Mesenteric fat pad (tissue), 1 donor: ENCODE measurements at places on chromosomes 3 and 15. TPM values are rescaled to one million over a fixed set of nuclear protein-coding genes. Genes with fewer than 3 reads are reported as not detected.

GRCh38 chr3:55283441-55283925, 203.6 kb downstream of the WNT5A start:
- no peak for DNase-seq

Gene GOLGA6L7
- total RNA-seq: not detected

- no peak for DNase-seq
These were observed 192.9 kb upstream of the SLITRK3 start for GRCh38 chr3:165389064-165389463.

DNA sequence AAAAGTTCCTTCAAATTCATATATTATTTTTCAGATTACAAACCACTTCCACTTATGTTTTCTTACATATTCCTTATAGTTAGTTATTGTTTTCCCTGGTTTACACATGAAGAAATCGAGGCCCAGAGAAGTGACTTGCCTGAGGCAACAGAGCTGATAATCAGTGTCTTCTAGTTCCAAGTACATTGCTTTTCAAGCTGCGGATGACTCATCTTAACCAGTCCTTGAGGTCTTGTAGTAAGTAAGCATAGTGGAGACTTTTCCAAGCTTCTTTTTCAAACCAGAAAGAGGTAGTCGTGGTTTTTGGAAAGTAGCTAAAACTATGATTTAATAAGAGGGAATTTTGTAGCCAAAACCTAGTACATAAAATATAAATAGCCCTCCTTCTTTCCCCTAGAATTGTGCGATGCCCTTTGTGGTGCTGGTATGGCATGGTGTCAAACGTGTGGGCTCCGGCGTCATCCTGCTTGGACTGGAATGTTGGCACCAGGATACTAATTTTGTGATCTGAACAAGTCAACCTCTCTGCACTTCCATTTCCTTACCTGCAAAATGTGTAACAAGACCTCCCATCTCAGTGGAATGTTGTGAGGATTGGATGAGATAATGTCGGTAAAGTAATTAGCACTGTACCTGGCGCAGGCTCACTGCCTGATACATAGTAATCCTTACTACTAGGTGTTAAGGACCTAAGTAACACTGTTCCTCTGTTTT, 19.0 kb upstream of the DLG1 start:
- DNase-seq: no peak

Gene ESYT3
- 0.19 TPM for total RNA-seq

- no peak for DNase-seq
These were observed 30.7 kb upstream of the GRIP2 start for GRCh38 chr3:14570864-14571263.
